T-helper 2 cell treated with Interferon-gamma antibody and Interleukin-4, amounts not matched to agents 5 μg/mL and 100 μg/mL, for 36 hours (primary cell): ENCODE measurements at places on chromosomes 2 and 18.

DNA sequence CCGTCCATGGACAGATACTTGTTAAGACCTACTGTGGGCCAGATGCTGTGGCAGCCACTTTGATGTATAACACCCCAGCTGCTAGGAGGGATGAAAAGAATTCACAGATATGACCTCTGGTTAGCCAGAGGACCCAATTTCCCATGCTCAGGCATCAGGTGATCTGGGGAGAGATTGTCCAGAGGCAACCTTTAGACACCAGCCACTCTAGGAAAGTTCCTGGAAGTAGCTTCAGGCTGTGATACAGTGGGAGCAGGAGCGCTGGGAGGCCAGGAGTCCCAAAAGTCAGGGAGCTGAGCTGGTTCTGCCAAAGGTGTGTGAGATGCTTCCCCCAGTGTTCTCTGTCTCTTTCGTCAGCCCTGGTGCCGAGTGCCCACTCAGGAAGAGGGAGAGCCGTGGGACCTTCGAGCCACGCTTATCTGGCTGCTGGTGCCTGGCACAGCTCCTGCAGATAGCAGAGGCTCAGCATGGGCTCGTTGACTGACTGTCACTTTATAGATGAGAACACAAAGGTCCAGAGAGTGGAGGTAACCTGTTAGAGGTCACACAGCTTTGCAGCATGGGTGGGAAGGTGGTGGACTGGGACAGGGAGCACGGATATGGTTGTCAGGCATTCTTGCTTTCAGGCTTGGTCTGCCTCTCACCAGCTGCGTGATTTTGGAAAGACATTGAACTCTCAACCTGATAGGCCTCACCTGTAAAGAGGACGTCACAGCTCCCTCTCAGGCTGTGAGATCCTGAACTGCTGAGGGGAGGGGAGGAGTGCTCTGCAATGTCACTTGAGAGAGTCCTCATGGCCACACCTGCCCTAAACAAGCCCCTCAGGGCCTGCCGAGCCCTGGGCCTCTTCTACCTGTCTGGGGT lies 7.8 kb upstream of the RALB start:
- DNase-seq = no peak

DNA sequence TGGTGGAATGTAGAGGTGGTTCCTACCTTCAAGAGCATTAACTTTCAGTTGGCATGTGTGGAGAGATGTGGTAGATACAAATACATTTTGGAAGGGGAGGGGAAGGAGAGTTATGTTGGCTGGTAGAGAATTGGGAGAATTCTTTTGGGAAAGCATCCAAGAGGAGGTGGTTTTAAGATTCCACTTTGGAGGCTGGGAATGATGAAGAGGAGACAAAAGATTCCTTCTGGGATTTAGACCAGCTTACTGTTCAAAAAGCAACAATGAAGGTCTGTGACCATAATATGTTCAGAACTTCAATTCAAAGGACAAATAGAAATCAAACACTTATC lies 120.8 kb upstream of the FOSL2 start:
- no peak for DNase-seq

- DNase-seq = no peak
Measured at GRCh38 chr2:142462306-142462705, 331.5 kb upstream of the LRP1B start.

- no peak for DNase-seq
Measured at GRCh38 chr18:33444709-33445108, 4.2 kb upstream of the CCDC178 start.

GRCh38 chr18:9062418-9062751 lies 40.1 kb upstream of the NDUFV2 start:
- DNase-seq = no peak

DNA sequence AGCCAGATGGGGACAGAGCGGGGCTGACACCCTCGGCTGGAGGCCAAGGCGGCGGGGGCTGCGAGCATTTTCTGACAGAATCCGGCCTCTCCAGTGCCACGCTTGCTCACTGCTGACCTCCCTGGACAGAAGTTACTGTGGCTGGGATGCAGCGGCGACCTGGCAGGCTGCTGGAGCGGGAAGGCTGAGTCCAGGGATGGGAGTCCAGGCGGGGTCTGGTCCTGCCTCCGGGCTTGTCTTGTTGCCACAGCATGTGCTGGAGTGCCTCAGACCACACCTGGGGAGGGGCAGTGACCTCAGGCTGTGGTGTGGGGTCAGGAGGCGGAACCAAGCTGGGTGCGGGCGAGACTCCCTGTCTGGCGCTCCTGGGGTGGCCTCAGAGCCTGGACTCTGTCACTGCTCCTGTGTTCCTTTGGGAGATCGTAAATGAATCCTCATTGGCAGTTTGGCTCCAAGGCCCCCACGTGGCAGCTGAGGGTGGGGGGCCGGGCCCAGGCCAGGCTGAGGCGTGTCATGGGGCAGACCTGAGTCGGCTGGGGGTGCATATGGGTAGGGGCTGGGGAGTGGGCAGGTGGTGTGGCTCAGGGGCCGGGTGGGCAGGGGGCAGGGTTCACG lies 5.5 kb downstream of the BOK start:
- no peak for DNase-seq

DNA sequence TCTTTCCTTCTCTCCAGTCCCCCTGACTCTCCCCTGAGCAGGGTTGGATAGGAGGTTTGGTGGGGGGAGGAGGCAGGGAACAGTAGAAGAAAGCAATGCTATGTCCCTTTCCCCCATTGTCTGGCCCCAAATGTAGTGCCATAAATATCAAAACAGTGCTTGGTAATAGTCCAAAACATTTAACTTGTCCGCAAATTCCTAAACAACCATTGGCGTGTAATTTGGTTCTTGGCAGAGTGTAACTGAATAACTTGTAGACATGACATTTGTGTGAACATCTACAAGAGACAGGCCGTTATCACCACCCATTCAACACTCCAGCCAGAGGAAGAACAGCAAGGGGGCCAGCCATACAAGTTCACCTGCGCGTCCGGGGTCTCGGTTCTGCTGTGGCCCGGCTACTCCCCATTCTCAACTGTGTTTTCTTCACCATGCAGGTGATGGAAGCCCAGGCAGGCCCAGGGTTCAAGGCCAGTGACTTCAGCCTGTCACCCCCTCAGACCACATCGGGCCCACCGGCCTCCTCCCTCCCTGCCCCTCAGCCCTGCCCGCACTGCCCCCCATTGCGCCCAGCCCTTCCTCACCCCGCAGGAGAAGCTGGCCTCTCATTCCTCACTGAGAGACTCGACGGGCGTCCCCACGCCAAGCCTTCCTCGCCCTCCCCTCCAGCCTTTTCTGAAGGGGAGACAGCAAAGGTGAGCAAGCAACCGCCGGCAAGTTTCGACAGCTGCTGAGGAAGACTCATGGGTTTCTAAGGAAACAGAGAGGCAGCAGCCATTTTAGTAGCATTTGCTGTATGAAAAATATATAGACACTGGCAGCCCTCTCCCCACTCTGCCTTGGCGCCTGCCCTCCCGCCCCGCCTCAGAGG lies 699 bp upstream of the RAPGEF4 start:
- DNase-seq = no peak

GRCh38 chr2:72205504-72205881 lies 57.8 kb upstream of the CYP26B1 start:
- DNase-seq = no peak

DNA sequence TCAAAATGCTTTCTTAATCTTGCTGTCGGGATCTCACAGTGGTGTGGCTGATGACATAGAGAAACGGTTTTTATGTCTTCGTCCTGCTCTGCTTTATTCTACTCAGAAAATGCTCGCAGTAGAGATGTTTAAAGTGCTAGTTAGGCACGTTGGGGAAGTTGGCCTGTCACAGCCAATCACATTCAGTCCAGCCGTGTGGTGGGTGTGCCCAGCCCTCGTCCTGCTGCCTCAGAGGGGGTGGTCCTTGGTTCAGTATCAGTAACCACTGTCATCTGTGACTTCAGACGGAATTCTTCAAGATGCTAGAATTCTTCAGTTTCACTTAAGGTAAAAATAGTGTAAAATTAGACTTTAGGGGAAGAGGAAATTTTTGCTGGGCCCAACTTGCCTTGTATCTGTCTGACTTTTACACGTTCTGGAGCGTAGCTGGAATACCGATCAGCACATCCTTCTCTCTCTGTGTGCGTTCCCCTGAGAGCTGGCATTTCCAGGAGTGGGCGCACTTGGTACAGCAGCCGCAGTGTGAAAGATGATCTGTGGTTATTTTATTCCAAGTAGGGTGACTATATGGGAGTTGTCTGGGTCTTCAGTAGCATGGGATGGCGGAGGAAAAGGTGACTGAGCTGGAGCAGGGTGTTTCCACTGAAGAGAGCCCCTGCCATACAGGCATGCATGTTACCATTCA lies 18.5 kb downstream of the TRAF3IP1 start:
- no peak for DNase-seq

GRCh38 chr2:164899121-164899520 lies 56.2 kb downstream of the SLC38A11 start:
- DNase-seq = no peak

DNA sequence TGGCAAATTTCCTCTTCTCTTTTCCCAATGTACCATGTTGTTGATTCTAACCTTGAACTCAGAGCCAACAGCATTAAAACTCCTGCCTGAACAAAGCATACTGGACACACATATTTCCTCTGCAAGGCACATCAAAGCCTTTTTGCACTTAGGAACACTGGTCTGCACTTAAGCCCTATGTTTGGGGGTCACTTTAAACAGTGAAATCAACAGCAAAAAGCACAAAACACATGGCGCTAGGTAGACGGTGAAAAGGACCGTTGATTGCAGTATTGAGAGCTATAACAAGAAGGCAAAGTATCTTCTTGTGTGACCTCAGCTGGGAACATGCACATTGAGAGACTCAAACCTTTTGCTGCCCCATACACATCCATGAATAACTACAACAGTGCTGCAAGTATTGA lies 83.9 kb upstream of the SH3BP4 start:
- no peak for DNase-seq

DNA sequence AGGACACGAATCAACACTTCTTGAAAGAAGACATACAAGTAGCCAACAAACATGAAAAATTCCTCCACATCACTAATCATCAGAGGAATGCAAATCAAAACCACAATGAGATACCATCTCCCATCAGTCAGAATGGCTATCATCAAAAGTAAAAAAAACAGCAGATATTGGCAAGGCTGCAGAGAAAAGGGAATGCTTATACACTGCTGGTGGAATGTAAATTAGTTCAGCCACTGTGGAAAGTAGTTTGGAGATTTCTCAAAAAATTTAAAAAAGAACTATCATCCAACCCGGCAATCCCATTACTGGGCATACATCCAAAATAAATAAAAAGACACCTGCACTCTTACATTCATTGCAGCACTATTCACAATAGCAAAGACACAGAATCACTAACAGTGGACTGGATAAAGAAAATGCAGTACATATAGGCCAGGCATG lies 78.7 kb downstream of the GRB14 start:
- DNase-seq = no peak

- no peak for DNase-seq
Measured at GRCh38 chr2:71748227-71748626, 294.9 kb downstream of the DYSF start.

DNA sequence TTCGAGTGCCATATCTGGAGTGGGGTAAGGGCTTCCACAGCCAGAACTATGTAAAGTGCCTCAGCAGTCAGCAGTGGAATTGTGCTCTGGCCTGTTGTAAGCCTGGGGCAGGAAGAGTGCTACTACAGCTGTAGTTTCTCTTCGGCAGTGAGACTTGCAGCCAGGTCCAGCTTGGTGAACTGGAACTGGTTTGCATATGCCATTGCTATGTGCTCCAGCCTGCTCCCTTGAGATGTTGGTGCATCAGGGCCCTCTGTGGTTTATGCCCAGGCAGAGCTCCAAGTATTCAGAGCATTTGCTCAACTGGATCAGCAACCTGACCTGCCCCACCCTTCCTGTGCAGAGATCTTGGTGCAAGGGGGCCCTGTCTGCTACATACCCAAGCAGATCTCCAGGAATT lies 47.8 kb downstream of the ZNF804A start:
- no peak for DNase-seq

- no peak for DNase-seq
Measured at GRCh38 chr2:65049010-65049639, 7.1 kb upstream of the CEP68 start.

DNA sequence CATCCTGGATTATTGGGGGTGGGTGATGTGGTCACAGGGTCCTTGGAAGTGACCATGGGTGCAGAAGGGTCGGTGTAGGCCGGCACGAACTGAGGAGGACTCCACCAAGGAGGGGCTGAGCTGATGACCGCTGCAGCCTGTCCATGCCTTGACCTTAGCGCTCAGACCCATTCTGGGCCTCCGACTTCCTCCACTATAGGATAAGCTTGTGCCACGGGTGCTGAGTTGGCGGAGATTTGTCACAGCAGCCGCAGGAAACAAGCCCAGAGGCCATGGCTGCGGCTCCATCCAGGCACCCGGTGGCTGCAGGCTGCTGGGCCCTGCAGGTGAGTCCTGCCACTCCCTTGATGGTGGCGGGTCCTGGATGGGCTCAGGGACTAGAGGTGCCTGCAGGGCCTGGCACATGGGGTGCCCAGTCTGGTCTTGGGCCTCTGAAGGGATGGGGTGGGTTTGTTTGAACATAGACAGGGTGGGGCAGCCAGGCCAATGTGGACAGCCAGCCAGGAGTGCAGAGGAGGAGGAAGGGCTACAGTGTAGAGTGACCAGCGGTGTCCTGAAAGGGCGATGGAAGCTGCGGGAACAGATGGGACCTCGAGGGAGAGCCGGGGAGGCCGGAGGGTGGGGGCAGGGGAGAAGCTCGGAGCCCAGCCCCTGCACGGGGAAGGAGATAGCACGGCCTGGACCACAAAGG lies 84.8 kb downstream of the SEPTIN10 start:
- no peak for DNase-seq

- DNase-seq = no peak
Measured at GRCh38 chr2:180625006-180625844, 355.2 kb upstream of the UBE2E3 start.

DNA sequence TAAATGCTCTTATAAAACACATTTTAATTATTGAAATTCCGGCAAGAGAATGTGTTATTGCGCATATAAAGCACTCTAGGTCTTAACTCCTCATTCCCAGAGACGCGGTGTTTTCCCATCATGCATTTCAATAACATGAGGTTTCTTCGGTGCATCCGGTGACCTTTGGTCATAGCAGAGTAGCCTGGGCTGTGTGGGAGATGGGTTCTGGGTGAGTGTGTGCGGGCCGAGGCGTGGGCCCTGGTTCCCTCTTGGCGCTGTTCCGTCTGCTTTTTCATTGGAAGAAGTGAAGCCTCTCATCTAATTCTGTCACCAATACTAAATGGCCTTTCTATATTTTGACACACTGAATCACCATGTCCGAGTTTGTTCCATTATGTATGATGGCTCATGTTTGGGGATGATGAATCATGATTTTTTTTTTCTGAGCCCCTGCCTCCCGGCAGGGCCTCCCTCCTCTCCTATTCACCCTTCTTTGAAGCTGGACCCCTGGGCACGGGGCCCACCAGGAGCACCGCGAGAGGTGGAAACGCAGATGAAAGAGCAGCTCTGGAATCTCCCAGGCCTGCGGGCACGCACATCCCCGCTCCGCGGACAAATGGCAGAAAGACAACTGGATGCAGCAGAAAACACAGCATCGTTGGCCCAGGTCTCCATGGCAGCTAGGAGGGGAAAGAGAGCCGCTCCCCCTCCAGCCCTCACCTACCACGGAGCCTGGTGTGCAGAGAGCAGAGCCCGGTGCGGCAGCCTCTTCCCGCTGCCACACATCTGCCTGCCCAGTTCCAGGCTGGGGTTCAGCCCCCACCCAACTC lies 85.8 kb upstream of the HPCAL1 start:
- DNase-seq = no peak

- DNase-seq = no peak
Measured at GRCh38 chr2:10915731-10916276, 4.1 kb downstream of the KCNF1 start.
